ENCODE measurements at places on chromosomes 2 and 18.

DNA sequence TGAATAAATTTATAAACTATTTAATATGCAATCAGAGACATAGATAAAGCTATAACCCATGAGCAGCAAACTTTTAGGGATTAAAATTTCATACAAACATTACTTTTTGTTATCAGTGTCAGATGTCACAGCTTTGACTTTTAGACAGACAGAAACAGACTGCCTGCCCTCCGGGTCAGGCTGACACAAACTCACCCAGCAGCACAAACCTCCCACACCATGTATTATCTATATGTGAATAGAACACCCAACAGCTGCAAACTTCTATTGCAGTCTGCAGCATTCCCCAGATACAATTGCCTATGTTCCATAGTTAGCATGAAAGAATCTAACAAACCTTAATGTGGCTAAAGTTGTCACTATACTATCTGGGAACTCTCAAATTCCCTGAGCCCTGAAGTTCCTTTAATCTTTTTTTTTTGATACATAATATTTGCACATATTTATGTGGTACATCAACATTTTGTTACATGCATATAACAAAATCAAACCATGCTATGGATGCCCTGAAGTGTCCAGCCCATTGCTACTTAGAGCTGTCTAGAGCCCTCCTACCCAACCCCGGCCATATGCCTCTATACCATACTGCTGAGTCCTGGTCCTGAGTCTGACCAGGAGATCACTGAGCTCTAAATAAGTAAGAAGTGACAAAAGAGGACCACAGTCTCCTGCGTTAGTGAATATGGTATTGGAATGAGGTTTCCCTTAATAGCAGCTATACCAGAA, 214.4 kb downstream of the ZNF385B start:
- DNase-seq: no peak

GRCh38 chr2:130884503-130884902, 47.8 kb downstream of the ARHGEF4 start:
- DNase-seq: no peak

DNA sequence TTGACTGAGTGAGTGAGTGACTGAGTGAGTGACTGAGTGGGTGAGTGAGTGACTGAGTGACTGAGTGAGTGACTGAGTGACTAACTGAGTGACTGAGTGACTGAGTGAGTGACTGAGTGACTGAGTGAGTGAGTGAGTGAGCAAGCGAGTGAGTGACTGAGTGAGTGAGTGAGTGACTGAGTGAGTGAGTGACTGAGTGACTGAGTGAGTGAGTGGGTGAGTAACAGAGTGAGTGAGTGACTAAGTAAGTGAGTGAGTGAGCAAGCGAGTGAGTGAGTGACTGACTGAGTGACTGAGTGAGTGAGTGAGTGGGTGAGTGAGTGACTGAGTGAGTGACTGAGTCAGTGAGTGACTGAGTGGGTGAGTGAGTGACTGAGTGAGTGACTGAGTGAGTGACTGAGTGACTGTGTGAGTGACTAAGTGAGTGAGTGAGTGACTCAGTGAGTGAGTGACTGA, 11.9 kb downstream of the MAL start:
- DNase-seq: no peak

- no peak for DNase-seq
These were observed 3.0 kb downstream of the GBX2 start for GRCh38 chr2:236164925-236165841.

GRCh38 chr18:37754141-37754540, 188.5 kb upstream of the CELF4 start:
- DNase-seq: no peak
